Stimulated activated CD4-positive, alpha-beta T cell treated with anti-CD3 and anti-CD28 coated beads, Interleukin-2, amount 100 ng/mL, for 48 hours (primary cell): ENCODE measurements at places on chromosomes 12 and 14.

DNA sequence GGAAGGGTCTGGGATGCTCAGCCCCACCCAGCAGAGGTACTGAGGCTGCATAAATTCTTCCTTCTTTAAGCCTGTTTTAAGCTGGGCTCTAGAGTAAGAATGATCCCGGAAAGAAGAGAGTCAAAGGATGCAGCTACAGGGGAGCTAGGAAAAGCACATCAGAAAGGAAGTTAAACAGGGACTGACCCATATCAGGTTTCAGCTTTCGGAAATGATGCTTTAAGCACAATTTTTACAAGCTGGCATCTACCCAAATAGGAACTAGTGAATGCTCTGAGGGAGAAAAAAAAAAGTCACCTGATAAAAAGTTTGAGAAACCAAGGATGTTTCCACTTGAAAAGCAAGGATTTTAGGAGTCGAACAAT is 22.0 kb downstream of the TSPAN8 start:
- no peak for DNase-seq

DNA sequence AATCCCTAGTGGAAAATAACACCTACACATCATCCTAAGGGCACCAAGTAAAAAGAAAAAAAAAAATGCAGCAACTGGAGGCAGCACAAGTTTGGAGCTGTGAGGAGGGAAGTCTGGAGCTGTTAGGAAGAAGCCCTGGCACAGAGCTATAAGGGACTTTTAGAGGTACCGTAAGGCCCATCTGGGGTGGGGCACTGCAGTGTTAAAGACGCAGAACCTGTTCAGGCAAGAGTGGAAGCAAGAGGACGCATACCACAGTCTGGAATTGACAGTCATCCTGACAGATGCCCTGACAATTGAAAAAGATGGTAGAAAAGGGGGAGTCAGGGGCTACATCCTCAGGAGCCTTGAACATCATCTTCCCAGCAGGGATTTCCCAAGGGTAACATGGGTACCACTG is 195.9 kb upstream of the PLEKHG7 start:
- DNase-seq, result no peak

DNA sequence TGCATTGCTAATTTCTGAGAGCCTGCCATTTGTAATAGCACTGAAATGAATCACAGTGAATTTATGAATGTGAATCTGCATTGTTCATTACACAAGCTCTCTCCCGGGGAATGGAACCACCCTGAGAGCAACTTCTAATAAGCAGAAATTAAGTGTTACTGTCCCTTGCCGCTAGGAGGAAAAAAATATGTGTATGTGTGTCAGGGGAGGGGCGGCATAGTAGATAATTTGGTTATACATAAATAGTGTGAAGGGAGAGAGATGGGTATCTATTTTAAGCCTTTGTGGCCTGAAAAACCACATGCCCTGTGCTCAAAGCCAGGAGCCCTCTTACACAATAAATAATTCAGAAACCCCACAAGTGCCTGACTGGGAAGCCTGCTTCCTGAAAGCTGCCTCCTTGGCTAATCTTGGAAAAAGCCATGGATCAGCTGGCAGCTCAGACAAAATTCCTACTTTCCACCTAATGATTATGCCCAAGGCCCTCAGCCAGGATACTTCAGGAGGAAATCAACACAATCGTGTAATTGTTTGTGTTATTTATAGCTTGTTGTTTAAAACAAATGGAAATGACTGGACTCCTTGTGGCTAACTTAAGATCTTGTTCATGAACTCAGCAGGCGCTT is 366.2 kb upstream of the KITLG start:
- no peak for DNase-seq

- DNase-seq, result no peak
Observed at GRCh38 chr14:99568567-99569560, 35.1 kb downstream of the CCDC85C start.

DNA sequence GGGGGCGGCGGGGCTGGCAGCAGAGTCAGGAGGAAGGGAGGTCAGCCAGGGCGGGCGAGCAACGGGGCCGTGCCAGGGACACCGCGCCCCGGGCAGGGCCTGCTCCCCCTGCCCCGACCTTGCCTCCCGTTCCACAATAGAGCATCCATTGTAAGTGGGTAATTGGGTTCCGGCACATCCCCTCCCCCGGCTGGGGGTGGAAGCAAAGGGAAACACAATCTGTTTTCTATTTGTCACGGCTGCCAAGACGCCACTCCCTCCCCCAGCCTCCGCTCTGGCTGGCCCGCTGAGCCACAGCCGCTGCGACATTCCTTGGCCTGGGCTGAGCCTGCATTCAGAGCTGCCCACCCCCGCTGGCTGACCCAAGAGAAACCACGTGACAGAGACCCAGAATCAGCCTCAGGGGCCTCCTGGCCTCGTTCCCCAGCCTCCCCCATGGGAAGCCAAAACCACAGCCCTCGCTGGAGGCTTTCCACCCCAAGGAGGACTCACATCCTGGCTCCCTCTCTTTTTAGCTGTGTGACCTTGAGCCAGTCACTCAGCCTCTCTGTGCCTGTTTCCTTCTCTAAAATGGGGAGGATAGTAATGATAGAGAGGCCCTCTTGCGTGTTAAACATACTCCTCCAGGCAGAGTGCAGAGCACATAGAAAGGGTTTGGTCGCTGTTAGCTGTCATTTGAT is 117.6 kb downstream of the SCARB1 start:
- DNase-seq, result no peak

- no peak for DNase-seq
Observed at GRCh38 chr12:121495746-121496145, 85.1 kb downstream of the KDM2B start.

DNA sequence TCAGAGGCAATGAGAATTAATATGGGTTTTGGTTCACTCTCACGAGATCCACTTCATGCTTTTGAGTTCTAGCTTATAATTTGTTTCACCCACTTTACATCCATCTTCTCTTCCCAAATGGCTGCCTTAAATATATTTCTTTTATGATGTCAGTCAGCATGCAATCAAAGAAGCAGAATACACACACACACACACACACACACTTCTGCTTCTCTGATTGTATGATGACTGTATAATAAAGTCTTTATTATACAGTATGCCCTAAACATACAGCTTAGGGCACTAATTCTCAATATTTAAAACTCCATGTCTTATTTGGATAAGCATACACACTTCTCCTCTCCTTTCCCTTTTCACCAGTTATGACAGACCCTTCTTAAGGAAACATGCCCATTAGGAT is 6.7 kb upstream of the ETV6 start:
- DNase-seq, result no peak
